ENCODE measurements at places on chromosomes 1 and 21.

GRCh38 chr1:173420330-173420806 is 56.8 kb upstream of the PRDX6 start:
- peak; percentile 73 for DNase-seq

DNA sequence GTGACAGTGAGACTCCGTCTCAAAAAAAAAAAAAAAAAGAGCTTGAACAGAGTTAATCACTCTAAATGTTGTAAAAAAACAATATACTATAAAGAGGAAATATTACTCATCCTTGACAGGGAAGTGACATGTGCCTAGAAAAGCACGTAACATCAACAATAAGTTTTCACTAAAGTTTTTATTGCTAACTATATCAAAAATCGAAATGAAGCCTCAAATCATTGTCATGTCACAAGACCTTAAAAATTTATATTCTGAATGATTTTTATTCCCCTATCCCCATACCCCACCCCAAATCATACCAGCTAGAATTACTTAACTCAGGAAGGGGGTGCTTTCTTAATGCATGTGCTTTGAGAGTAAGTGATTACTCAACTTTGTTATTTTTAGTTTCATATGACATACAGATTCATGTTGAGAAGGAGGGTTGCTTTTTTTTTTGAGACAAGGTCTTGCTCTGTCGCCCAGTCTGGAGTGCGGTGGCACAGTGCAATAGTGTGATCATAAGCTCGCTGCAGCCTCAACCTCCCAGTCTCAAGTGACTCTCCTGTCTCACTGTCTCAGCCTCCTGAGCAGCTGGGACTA is 53.6 kb upstream of the MUTYH start:
- DNase-seq, result no peak

- no peak for DNase-seq
Measured at GRCh38 chr1:187839873-187840272, 1011.1 kb downstream of the PLA2G4A start.

- no peak for DNase-seq
Measured at GRCh38 chr1:193629875-193630274, 443.5 kb upstream of the B3GALT2 start.

DNA sequence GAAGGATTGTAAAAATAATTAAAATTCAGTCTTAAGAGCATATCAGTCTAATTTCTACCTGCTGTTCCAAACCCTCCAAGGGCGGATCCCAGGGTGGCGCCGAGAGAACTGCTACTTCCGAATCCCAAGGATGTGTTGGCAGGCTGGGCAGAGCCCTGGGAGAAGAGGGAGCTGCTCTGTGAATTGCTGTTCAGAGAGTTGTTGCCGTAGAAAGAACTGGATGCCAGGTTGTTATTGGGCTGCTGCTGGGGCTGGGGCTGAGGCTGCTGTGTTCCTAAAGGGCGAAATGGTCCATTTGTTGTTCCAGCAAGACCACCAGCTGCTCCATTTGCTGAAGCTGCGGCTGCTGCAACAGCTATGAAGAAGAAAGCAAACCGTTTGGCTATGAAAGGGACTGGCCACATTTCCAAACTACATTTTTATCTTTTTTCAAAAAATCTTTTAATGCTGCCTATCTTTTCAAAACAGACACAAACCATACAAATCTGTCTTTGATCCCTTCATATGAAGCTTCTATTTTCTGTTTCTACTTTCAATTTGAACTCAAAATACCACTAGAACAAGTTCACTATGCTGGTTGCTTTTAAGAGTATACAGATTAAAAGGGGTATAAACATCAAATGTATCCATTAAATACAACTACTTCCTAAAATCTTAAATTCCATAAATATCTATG is 57.5 kb upstream of the SDC3 start:
- no peak for DNase-seq

DNA sequence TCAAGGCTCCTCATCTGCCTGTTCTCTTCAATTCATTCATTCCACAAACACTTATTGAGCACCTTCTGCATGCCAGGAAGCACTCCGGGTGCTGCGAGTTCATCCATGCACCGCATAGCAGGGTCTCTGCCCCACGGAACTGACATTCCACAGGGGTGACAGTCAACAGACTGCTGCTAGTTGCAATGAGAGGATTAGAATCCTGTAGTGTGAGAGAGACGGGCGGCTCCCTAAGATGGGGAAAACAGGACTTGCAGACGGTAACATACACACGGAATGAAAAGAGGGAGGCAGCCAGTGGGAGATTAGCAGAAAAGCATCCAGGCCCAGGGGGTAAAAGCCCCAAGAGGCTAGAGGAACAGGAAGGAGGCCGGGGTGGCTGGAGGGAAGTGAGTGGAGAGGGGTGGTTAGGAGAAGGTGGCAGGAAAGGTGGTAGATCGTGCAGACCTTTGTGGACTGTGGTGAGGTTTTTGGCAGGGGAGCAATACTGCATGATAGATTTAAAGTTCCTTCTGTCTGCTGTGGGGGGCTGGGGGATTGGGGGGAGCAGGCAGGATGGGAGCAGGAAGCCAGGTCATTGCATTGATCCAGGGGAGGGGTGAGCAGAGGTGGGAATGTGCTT is 6.6 kb downstream of the TNFRSF8 start:
- DNase-seq, result no peak

DNA sequence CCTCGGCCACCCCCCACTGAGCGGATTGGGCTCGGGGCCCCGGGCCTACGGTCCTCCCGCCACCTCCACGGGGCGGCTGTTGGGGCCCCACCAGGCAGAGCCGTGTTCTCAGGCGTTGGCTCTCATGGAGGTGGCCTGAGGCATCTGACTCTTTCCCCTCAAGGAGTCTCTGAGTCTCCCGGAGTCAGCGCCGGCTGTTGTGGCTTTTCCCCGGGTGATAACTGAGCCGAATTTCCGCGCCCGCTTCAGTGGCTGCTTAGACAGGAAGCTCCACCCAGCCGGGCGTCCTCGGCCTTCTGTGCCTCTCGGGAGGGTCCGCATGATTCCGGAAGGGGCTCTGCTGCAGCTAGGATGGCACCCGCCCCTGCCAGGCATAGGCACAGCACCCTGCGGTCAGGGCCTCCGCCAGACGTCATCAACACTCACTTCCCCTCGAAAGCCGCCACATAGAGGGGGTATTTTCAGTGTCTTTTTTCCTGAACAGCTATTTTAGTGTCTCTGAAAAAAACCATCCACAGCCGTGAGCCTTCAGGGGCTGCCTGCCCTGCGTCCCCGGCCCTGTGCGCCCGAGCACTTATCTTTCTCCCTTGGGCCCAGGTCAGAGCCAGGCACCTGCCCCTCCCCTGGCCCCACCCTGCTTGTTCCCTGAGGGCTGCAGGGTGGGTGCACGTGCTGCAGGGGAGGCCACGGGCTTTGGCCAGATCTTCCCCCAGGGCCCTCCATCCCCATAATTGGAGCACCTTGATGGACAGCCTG is 72.9 kb downstream of the SKI start:
- DNase-seq, result no peak

GRCh38 chr1:183262628-183263200 is 76.7 kb downstream of the LAMC2 start:
- no peak for DNase-seq

GRCh38 chr21:28391938-28392849 is 600.5 kb downstream of the LTN1 start:
- DNase-seq, result no peak

DNA sequence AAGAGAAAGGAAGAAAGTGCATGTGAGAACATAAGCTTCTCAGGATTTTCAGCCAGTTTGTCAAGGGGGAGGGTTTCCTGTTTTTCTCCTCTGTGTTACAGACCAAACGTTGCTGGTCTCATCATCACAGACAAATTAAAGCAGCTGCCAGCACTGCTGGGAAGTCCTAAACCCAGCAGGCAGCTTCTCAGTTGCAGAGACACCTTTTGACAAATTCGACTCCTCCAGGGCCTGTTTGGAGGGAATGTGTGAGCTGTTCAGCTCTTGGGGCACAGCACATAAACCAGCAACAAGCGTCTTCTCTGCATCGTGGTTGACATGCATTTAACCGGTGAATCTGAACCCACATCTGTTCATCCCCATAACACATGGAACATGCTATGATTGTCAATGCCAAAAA is 454.6 kb upstream of the RUNX1 start:
- DNase-seq, result no peak
